ENCODE measurements at places on chromosomes 5 and 9.

GRCh38 chr5:126939887-126940286 lies 90.5 kb downstream of the MARCHF3 start:
- DNase-seq, result no peak

DNA sequence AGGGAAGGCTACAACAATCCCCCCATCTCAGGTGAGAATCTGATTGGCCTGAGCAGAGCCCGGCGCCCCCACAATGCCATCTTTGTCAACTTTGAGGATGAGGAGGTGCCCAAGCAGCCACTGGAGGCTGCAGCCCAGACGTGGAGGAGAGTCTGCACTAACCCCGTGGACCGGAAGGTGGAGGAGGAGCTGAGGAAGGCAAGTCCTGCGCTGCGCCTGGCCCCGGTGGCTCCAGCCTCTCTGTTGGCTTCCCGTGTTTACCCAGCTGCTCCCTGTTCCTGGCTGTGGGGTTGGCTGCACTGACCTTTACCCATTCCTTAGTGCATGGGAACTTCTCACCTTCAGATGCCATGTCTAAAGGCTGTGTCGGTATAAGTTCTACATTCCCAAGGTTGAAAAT lies 11.0 kb upstream of the CEL start:
- DNase-seq, result no peak

DNA sequence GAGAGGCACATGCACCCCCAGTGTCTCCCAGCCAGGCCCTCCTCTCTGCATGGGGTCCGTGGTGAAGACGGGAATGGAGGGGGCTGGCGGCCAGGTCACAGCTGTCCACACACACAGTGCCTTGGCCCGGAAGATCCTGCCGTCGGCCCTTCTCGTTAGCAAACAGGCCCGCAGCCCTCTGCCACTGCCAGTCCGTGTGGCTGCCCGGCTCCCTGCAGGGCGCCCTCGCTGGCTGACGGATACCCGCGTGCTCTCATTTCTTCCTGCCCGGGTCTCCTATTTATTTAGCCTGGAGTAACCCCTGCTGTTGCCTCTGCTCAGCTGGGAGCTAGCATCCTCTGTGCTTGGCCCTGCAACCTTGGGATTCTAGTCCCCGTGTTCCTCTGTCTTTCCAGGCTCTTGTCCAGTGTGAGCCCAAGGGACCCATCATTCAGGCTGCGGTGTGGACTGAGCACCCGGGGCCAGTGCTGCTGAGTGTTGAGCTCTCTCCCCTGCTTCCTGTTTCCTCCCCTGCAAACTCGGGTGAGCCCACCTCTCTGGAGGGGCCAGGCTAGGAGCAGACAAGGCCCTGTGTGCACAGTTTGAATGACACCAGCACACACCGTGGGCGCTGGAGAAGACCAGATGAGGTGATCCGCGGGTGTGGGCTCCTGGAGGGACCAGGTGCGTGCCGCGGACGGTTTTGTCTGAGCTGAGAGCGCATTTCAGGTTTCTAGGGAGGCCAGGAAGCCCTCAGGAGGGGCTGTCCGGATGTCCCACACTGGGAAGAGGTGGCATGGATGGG lies 14.6 kb upstream of the RNU6ATAC start:
- no peak for DNase-seq

DNA sequence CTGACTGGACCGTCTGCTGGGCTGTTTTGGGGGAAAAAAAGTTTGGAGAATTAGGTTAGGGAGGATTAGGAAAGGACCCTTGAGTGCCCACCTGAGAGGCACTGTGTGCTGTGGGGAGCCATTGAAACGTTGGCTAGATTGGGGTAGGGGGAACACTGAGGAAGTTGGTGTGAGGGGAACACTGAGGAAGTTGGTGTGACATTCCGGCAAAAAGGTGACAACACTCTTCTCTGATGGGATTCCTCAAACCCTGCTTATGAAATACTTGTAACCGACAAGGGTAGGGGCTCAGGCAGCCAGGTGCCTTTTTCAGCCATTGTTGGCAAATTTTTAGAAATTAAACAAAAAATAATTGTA lies 1.0 kb downstream of the CYSTM1 start:
- DNase-seq, result no peak

- DNase-seq, result no peak
These were observed 716.5 kb downstream of the MTRR start for GRCh38 chr5:8585230-8586018.

DNA sequence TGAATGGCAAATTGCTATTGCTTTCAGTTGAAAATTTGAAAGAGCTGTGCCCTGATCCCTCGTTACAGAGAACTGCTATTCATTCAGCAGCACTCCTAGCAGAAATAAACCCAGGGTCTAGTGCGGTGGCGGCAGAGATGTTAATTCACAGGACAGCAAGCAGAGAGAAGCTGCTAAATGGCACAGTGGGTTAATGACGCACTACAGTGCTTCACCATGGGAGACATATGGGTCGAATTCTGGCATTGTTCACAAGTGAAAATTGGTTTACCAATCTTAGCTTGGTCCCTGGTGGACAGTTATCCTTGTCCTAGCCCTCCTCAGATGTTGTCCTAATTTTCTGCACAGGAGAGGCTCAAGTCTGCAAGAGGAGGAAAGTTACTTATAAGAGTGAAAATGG lies 807.4 kb downstream of the TLE1 start:
- no peak for DNase-seq

- DNase-seq, result no peak
These were observed 32.5 kb upstream of the GSN start for GRCh38 chr9:121235512-121235911.

- no peak for DNase-seq
These were observed 168.2 kb downstream of the PPP2R2B start for GRCh38 chr5:146710348-146710747.

DNA sequence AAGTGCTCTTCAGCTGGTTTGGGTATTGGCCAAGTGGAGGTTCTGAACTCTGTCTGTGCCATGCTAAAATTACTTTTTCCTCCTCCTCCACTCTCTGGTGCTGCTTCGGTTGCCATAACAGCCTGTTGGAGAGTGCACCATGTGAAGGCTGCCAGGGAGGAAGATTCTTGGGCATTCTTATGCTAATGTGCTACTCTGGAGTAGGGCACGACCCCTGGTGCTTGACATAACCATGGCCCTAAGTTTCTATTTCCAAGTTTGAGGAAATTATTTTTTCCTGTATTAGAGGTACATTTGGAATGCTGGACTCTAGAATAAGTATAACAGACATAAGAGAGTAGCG lies 111.6 kb downstream of the ARHGAP26 start:
- DNase-seq, result no peak

- DNase-seq, result no peak
These were observed 115.9 kb downstream of the GADD45G start for GRCh38 chr9:89720696-89721175.

DNA sequence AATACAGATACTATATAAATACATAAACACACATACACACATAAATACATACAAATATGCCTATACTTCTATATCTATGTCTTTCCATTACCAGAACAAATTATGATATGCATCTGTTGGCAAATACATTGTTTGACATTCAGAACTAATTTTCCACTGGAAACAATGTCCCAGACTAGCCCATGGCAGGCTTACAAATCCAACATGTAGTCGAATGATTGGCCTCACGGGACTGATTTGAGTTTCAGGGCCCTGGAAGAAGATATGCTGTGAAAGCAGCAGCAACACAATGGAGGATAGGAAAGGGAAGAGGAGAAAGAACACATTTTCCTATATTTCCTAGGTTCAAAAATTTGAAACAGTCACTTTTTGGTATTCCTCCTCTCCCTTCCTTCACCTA lies 881.1 kb upstream of the DMAC1 start:
- DNase-seq, result no peak

DNA sequence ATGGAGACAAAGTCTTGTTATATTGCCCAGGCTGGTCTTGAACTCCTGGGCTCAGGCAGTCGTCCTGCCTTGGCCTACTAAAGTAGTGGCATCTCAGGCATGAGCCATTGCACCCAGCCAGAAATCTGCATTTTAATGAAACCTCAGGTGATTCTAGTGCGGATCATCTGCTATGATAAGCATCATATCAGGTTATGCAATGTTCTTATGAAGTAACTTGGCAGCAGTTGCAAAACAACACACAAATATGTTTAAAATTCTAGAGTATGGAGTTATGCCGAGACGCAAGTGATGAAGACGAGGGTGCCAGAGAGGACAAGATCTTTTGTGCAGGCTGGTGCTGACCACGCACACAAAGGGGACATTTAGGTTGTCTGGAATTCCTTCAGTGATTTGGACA lies 153.2 kb upstream of the MEF2C start:
- no peak for DNase-seq
